ENCODE measurements at places on chromosomes 5 and 9.
A peak's percentile ranks its signal among the peaks of the same experiment; 100 is the strongest.

GRCh38 chr9:89617978-89618377, 13.2 kb downstream of the GADD45G start:
- no peak for DNase-seq

DNA sequence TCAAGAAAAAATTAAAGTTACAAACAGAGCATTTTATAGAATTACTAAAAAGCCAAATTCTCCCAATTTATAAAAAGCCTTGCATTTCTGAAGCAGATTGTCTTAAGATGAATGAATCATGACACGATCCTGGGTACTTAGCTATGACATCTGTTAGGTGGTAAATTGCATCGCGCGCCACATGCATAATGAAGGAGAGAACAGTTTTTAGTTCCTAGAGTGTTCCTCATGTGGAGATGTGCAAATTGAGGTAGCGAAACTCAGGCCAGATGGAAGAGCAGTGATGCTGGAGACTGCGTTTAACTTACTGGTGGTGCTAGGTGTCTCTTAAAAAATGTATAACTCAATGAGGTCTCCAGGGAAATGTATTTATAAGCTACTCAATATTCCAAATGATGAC, 516.1 kb downstream of the EFNA5 start:
- no peak for DNase-seq

DNA sequence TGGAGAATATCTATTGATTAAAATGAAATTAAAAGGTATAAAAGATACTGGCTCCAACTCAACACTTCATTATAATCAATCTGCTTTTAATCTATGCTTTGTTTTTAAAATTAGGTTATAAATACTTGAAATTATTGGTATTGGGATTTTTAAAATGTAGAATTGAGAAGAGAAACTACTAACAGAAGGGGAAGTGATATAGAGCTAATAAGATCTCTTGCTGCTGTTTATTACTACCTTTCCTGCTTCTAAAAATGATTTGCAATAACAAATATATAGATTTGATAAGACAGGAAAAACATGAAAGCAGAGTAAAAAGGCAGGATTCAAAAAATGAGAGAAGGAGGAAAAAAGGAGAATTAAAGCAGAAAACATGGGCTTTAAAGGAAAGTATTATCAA, 209.3 kb upstream of the NREP start:
- no peak for DNase-seq

- DNase-seq = no peak
Measured at GRCh38 chr5:643351-643801, 31.2 kb downstream of the CEP72 start.

DNA sequence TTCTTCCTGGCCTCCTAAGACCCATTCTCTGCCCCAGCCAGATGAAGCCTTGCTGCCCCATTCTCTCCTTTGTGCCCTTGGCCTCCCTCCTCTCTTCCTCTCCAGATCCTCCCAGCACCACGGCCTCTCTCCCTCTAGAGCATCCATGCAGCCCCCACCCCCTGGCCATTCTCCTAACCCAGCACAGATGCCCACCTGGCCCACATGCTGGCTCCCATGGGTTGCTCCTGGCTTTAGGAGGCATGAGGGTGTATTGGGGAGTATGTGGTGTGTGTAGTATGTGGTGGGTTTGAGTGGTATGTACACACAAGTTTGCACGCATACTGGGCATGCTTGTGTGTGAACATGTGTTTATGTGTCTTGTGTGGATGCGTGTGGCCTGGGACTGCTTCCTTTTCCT, 47.1 kb downstream of the FOXI1 start:
- no peak for DNase-seq

GRCh38 chr9:113274474-113275156, 757 bp downstream of the CDC26 start:
- peak; percentile 22 for DNase-seq

DNA sequence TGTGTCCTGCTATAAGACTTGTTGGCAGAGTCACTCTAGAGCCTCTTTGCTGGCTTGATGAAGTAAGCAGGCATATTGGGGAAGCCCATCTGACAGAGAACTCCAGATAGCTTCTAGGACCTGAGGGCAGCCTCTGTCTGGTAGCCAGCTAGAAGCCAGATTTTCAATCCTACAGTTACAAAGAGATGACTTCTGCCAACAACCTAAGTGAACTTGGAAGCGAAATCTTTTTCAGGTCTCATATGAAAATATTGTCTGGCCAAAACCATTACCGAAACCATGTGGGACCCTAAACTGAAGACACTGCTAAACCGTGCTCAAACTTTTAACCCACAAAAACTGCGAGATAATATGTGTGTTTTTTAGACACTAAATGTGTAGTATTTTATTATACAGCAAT, 140.9 kb downstream of the MRPS30 start:
- no peak for DNase-seq

GRCh38 chr9:37340961-37341360, 81.5 kb upstream of the GRHPR start:
- DNase-seq = no peak

DNA sequence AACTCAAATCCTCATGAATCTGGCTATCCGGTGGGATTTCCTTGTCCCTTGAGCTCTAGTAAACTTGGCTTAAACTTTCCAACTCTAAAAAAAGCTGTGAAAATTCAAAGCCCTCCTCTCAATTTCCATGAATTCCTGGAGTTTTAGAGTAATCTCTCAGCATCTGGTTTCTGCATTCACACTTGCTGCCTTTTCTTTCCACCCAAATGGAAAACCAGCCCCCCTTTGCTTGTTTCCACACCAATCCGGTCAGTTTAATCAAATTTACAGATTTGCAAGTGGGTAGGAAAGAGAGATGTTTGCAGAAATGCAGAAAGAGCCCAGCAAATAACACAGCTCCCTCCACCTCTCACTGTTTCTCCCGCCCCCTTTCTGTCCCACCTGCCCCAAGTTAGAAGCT, 91.1 kb downstream of the ENC1 start:
- DNase-seq = no peak

GRCh38 chr5:140205952-140206351, 31.0 kb downstream of the CYSTM1 start:
- no peak for DNase-seq

- DNase-seq = no peak
Measured at GRCh38 chr5:146791471-146791870, 87.1 kb downstream of the PPP2R2B start.

- no peak for DNase-seq
Measured at GRCh38 chr9:74500584-74500924, 3.4 kb downstream of the RORB start.

GRCh38 chr9:105438141-105438806, 9.6 kb upstream of the FSD1L start:
- DNase-seq = no peak

DNA sequence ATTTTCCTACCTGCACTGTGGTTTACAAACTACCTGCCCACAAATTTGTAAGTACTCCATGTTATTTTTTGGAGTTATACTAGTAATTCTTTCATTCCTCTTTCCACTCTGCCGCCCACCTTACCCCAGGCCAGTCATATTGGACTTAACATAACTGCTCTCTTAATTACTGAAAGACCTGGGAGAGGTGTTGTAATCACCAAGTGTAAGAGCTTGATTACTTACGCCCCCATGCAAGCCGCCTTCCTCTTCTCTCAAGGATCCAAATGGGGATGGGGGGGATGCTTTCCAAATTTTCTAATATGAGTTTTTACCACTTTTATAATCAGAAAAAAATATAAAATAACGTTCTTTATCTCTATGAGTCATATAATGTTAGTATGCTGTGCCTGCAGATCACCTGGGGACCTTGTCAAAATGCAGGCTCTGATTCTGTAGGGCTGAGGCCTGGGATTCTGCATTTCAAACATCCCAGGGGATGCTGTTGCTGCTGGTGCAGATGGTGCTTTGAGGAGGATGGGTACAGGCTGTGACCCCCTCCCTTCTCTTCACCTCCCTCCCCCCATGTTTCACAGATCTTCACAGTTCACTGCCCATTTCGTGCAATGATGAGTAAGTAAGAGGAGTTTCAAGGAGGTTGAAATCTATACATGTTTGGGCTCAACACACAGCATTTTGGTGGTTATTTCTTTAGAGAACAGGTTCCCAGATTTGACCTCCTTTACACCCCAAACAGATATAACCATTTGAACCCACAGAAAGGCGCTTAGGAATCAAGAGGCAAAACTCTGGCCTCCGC, 87.3 kb downstream of the SEC61B start:
- no peak for DNase-seq

GRCh38 chr5:122999947-123000563, 36.5 kb downstream of the PPIC start:
- no peak for DNase-seq

DNA sequence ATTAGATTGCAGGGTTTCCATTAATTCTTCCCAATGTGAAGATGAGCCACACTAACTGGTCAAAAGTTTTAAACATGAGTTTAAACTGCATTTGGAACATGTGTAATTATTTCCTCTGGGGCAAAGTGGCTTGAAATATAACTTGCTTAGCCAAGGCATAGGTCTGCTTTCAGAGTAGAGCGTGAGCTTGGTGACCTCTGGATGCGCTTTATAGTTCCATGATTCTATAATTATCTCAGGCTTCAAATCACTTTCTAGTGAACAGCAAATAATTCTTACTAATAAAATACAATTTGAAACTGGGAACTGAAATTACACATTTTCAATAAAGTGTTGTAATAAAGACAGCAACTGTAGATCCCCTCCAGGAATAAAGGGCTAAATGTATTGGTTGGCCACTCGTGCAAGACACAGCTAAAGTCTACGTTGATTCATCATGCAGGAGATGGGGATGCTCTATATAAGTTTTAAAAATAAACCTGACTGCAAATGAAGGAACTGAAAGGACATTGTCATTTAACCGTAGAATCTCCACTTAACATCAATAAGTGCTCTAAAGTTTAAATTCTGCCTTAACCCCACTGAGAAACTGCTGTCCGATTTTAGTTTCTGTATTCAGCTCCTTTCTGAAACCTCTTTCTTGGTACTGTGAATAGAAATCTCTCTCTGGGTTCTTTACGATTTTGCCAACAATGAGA, 460.0 kb downstream of the PSAT1 start:
- no peak for DNase-seq

- DNase-seq = no peak
Measured at GRCh38 chr5:43215073-43215631, 23.1 kb downstream of the NIM1K start.

DNA sequence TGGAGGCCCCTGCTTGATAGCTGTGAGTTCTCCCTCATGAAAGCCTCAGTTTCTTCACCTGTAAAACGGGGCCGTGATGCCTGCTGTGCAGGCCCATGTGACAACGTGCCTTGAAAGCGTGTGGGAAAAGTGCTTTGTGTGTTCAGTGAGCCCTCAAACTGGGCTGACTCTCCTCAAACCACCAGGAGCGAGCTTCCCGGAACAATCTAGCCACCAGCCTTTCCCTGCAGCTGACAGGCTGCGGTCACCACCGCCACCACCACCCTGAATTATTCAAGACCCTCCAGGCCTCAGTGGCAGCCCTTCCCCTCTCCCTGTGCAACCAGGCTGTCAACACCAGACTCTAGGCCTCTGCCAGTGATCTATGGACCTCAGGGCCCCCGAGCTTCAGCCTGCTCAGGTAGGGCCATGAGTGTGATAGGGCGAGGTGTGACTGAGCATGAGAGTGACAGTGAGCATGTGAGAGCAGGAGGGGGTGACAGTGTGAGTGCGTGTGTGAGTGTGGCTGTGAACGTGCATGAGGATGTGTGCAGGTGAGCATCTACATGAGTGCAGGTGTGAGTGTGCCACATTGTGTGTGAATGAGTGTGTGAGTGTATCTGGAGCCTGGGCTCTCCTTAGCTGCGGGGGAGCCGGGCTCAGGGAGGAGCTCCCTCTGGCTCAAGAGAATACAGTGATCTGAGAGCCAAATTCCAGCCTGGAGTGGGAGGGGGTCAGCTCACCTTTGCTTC, 53.3 kb upstream of the PSD2 start:
- no peak for DNase-seq

DNA sequence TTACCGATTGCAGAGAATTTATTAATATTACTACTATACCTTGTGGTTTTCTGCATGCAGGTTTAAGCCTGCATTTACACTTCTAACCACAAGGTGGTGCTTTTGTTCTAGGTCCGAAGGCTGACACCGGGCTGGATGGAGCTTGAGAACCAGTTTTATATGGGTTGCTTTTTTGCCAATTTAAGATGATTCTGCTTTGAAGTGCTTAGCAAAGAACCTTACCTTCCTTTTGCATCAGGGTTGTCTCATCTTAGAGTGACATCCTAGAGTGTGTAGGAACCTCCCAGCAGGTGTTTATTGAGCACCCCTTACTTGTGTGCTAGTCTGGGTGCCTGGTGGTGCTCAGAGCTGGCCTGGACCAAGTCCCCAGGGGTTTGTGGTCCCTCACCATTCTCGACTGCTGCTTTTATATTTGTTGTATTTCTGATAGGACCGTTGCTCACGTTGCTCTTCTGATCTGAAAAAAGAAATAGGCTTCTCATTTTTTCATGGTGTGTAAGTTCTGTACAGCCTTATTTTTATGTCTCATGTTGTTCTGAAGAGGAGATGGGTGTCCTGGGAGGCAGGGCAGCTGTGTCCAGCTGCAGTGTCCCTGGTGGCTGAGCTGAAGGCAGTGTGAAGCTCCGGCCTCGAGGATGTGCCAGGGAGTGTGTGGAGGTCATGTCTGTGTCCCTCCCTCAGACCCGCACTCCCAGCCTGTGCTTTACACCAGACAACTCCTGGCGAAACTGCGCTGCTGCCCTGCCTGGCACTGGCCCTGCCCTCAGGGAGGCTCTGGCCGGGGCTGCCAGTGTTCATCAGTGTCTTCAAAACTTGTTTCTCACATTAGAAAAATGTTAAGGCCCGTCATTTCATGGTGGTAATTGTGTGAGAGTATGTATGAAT, 54.3 kb downstream of the EHMT1 start:
- DNase-seq = peak; percentile 36

- no peak for DNase-seq
Measured at GRCh38 chr5:143354025-143354424, 49.5 kb downstream of the NR3C1 start.

GRCh38 chr9:137836151-137836830, 41.3 kb upstream of the CACNA1B start:
- DNase-seq = no peak

GRCh38 chr9:31677415-31677814, 707.0 kb upstream of the ACO1 start:
- DNase-seq = no peak

- DNase-seq = no peak
Measured at GRCh38 chr9:34793428-34793827, 83.5 kb upstream of the CCL21 start.

- DNase-seq = no peak
Measured at GRCh38 chr5:154620411-154620810, 134.8 kb upstream of the LARP1 start.
